ENCODE measurements at places on chromosomes 2 and 18.

GRCh38 chr2:12513339-12513738, 203.4 kb upstream of the TRIB2 start:
- no peak for DNase-seq

DNA sequence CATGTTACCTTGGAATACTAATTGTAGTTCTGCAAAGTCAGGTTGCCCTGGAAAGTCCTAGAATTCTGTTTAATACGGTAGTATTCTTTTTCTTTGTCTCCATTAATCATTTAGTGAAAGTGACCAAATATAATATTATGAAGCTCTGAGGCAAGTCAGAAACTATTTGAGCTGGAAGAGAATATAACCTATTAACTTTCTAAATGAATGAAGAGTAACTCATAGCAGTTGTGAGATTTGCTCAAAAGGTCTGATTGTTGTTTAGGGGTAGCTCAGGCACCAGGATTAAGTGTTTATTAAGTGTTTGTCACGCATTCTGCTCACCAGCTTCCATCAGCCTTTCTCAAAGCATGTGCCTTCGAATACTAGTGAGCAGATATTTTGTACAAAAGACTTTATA, 46.7 kb upstream of the SERPINE2 start:
- no peak for DNase-seq

- no peak for DNase-seq
Measured at GRCh38 chr2:27823569-27823968, 52.0 kb downstream of the MRPL33 start.

DNA sequence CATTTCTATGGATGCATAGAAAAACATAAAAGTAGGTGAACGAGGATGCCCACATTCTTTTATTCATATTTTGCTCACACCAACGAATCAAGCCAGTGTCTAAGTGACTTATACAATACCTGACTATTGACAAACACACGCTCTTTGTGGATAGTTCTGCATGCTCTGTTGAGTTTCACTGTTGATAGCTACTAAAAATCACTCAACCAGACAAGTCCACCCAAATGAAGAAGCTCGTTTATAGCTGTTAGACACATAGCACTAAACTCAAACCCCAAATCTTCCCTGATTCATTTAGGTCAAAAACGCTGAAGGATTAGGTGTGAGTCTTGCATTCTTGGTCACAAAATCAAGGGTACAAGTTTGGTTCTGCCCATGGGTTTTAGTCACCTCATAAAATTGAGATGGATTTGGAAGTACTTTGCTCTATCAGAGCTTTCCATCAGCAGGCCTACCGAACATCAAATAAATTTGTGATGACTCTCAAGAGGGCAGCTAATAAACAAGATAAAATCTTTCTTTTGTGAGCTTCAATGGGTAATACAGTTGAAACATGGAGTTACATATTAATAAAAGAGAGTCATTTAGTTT, 92.7 kb upstream of the ETAA1 start:
- DNase-seq: no peak

Measured in uterus (tissue), 4 donors.